Fibroblast of skin of right biceps (primary cell): ENCODE measurements at places on chromosomes 5 and 9.

- DNase-seq: no peak
Measured at GRCh38 chr9:106846307-106846706, 16.7 kb upstream of the ZNF462 start.

GRCh38 chr5:10536931-10537579 is 26.8 kb upstream of the ANKRD33B start:
- no peak for DNase-seq

DNA sequence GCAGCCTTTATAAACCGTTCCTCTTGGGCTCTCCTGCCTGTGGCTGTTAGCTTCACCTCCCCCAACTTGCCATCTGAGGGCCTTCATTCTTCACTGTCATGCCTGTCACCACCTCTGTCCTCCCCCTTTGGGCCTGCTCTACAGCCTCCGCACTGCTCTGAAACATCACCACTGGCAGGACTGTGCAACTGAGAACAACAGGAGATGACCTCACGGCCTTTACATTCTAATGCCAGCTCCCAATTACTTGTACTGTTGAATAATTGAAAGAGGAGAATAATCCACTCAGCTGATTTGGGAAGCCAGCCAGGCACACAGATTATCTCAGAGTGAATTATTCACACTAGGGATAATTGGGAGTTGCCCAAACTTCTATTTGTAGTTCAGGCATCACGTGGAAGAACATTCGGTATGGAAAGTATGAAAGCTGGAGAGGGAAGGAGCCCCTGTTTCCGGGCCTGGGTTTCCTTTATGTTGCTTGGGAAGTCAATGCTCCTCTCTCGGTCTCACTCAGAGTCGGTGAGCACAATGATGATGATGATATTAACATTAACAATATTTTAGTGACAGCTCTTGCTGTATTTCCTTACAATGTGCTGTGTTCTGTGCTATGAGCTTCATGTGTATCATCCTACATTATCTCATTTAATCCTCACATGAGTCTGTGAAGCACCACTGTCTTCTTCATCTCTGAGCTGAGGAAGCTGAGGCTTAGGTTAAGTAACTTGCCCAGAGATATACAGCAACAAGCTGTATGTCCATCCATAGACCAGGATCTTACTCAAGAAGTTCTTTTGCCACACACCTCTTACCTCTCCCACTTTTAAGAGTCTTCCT is 99.3 kb upstream of the LRRTM2 start:
- peak; percentile 90 for DNase-seq

- DNase-seq: no peak
Measured at GRCh38 chr9:91795598-91796241, 154.3 kb downstream of the ROR2 start.

- DNase-seq: no peak
Measured at GRCh38 chr9:129836311-129837007, 1.2 kb downstream of the USP20 start.

- DNase-seq: no peak
Measured at GRCh38 chr5:159202151-159202550, 7.2 kb downstream of the RNF145 start.

DNA sequence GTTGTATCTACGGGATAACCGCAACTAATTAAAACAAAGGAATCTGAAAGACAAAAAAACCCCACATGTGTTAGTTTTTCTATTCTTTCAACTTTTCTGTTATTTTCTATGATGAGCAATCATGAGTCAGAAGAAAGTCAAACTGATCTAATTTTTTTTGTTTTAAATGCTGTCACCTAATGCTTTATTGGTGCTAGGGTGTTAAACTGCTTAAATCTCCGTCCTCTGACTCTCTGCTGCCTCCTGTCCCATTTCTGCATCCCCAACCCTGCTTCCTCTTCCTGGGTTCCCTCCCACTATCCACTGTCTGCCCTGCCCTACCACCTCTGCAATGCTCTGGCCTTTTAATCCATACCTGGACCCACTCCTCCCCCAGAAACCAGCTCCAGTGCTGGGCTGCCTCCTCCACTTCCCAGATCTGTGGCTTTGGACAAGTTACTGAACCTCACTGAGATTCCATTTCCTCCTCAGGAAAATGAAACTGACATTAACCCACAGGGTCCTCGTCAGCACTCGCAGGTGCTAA is 15.7 kb downstream of the PTPN3 start:
- DNase-seq: no peak

DNA sequence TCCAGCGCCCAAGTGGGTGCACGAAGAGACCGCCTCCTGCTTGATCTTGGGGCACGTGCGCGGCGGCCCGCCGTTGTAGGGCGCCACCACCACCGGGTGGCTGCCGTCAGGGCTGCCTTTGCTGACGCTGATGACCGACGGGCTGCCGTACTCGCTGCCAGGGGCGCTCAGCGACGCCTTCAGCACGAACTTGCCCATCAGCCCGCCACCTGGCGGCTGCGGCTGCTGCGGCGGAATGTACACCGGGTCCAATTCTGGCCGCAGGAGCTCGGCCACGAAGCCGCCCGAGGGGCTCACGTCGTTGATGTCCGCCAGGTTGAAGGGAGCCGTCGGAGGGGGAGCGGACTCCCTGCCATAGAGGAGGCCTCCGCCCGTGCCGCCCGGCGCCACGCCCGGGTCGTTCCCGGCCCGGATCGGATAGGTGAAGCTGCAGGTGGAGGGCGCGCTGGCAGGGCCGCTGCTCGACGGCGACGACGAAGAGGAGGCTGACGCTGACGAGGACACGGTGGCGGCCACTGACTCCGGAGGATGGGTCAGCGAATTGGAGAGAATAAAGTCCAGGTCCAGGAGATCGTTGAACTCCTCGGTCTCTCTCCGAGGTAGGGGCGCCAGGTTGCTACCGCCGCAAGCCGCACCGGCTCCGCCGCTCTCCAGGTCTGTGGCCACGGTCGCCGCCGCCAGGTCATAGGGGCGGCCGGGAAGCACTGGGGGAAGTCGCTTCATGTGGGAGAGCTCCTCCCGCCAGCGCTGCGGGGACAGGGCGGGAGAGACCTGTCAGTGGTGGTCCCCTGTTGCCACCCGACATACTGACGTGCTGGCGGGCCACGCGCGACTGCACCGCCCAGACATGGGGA is 1.8 kb downstream of the KLF4 start:
- peak; percentile 53 for DNase-seq
